ENCODE measurements at places on chromosomes 11 and 22.
A peak's percentile ranks its signal among the peaks of the same experiment; 100 is the strongest.

- DNase-seq = no peak
Observed at GRCh38 chr22:45969801-45970470, 7.0 kb downstream of the WNT7B start.

DNA sequence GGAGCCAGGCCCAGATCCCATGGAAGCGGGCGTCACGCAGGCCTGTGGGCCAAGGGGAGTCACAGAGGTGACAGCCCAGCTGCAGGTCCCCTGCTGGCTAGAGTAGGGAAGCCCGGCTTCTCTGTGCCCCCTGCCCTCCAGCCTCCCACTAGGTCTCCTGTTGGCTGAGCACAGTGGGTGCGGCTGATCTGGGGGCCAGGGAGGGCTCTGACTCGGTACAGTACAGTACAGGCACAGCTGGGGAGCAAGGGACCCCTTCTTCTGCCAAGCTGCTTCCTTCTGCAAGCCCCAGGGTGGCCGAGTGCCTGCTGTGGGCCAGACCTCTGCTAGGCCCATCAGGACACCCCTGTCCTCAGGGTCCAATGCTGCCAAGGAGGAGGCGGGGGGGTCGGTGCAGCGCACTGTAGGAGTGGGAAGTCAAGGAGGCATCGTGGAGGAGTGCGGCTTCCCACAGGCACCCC is 10.1 kb downstream of the SUSD2 start:
- DNase-seq = no peak

GRCh38 chr22:22058633-22059290 is 76.2 kb upstream of the TOP3B start:
- DNase-seq = no peak

DNA sequence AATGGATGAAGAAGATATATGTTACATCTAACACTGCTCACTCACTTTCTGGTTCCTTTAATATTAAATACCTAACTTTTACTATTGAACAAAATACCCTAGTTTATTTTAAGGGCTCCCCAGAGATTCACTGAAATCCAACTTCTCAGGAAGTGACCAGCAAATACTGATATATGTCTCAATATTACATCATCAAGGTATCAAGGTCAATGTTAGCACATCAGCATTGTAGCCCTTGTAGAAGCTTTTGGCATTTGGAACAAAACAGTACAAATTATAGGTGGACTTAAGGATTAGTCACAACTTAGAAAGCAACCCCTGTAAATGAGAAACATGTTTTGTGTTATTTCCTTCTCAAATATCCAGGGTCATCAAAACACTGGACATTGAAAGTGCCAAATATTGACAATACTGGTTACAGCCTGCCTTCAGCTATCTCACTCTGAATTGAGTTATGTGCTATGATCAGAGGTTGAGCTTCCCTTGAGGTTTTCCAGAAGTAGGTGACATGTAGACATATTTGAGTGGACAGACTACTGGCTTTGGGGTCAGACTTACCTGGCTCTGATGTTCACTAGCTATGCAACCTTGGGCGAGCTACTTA is 1.9 kb upstream of the ATL3 start:
- no peak for DNase-seq

- no peak for DNase-seq
Observed at GRCh38 chr22:37994049-37994448, 9.7 kb upstream of the SOX10 start.

- DNase-seq = no peak
Observed at GRCh38 chr22:44754998-44755397, 2.6 kb downstream of the ARHGAP8 start.

GRCh38 chr22:45578524-45579147 is 76.0 kb downstream of the FBLN1 start:
- DNase-seq = no peak

DNA sequence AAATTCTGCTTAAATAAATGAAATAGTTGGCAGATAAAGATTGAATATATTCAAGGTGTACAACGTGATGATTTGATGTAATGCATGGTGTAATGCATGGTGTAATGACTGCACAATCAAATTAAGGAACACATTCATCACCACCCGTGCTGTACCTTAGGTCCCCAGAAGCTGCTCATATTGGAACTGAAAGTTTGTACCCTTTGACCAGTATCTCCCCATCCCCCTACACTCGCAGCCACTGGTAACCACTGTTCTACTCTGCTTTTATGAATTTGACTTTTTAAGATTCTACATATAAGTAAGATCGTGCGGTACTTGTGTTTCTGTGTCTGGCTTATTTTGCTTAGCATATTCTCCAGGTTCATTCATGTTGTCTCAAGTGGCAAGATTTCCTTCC is 445.8 kb downstream of the OPCML start:
- no peak for DNase-seq

GRCh38 chr22:44033694-44034093 is 9.6 kb downstream of the PARVB start:
- peak; percentile 28 for DNase-seq

GRCh38 chr11:14499178-14499559 is 442 bp downstream of the COPB1 start:
- DNase-seq = peak; percentile 56

- no peak for DNase-seq
Observed at GRCh38 chr11:93099806-93100205, 98.0 kb downstream of the SLC36A4 start.

GRCh38 chr22:26398741-26399153 is 30.3 kb upstream of the ASPHD2 start:
- DNase-seq = peak; percentile 84

Measured in GM23338 (cell line).